Fibroblast of skin of abdomen (primary cell): ENCODE measurements at places on chromosomes 3 and 15.
A peak's percentile ranks its signal among the peaks of the same experiment; 100 is the strongest.

DNA sequence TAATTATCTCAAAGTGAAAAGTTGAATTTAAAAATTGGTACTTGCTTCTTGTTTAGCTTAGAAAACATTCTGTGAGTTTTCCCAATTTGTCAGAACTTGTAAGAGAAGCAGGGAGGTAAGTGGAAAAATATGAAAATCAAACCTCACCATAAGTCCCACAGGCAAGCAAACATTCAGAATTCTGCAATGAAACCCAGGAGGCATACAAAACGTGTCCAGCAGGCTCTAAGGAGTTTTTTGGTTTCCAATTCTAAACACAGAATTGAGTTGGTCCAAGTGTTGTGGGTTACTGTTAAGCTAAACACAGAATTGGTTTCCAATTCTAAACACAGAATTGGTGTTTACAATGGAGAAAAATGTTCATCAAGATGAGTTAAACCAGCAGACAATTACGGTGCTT lies 27.1 kb upstream of the ACKR4 start:
- no peak for DNase-seq

- peak; percentile 13 for DNase-seq
Measured at GRCh38 chr3:52801839-52802238, 7.2 kb downstream of the ITIH3 start.

- DNase-seq, result no peak
Measured at GRCh38 chr3:177484926-177485325, 287.6 kb upstream of the TBL1XR1 start.

DNA sequence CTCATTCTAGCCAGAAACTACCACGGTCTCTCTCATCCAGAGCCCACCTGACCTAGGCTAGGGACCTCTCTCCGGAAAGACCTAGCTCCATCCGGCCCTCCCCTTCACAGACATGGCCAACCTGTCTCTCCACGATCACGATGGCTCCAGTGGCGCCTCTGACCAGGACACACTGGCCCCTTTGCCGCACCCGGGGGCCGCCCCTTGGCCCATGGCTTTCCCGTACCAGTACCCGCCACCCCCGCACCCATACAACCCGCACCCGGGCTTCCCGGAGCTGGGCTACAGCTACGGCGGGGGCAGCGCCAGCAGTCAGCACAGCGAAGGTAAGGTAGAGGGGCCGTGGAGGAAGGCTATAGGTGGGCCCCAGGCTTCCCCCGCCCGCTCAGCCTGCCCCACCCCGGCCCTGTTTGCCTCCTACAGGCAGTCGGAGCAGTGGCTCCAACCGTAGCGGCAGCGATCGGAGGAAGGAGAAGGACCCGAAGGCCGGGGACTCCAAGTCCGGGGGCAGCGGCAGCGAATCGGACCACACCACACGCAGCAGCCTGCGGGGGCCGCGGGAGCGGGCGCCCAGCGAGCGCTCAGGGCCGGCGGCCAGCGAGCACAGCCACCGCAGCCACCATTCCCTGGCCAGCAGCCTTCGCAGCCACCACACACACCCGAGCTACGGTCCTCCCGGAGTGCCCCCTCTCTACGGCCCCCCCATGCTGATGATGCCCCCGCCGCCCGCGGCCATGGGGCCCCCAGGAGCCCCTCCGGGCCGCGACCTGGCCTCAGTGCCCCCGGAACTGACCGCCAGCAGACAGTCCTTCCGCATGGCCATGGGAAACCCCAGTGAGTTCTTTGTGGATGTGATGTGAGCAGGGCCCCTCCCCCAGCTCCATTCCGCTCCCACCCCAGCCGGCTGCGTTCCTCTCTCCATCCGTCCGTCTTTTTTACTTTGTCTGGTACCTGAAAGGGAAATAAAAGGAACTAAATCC lies 4.5 kb upstream of the AP2M1 start:
- DNase-seq, result no peak

GRCh38 chr3:74134831-74135230 lies 479.6 kb downstream of the CNTN3 start:
- peak; percentile 67 for DNase-seq

- DNase-seq, result no peak
Measured at GRCh38 chr3:39671600-39671999, 137.8 kb upstream of the MYRIP start.

DNA sequence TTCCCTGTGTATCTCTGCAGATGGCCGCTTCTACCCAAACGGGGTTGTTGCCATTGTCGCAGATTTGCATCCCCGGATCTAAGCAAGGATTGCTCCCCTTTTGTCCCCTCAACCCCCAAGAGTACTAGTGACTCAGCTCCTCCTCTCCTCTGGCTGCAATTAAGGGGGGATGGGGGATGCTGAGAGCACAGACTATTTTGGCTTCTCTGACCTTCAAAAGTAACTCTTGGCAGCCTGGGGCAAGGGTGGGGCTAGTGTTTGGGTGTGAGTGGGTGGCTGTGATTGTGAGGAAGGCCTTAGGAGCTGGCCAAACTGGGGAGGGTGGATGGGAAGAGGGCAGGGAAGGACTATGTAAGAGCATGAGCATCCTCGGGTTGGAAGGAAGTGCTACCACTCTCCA lies 1.2 kb upstream of the MAP1A start:
- DNase-seq, result no peak

- peak; percentile 84 for DNase-seq
Measured at GRCh38 chr3:100073714-100074307, 40.5 kb downstream of the FILIP1L start.

GRCh38 chr3:108110934-108111333 lies 20.1 kb upstream of the CD47 start:
- DNase-seq, result no peak

- DNase-seq, result peak; percentile 16
Measured at GRCh38 chr3:71497367-71497897, 86.1 kb downstream of the FOXP1 start.

GRCh38 chr3:140164922-140165590 lies 230.1 kb downstream of the CLSTN2 start:
- DNase-seq, result peak; percentile 29

GRCh38 chr3:66154444-66154861 lies 66.3 kb upstream of the SLC25A26 start:
- DNase-seq, result peak; percentile 17

DNA sequence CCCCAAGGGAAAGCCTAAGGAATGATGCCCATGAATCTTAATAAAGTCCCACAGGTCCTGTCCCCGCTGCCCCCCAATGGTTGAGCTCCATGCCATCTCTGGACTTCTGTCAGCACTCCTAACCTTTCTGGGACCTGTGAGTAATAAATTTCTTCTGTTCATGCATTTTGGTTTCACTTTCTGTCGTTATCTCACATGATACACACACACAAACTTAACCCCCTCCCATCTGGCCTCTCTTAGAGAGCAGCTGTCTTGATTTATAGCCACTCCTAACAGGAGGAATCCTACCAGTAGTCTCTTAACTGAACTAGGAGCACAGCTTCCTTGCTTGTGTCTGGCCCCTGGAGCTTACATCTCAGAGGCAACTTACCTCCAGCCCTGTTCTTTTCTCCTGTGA lies 82.7 kb upstream of the SELENOK start:
- DNase-seq, result no peak

DNA sequence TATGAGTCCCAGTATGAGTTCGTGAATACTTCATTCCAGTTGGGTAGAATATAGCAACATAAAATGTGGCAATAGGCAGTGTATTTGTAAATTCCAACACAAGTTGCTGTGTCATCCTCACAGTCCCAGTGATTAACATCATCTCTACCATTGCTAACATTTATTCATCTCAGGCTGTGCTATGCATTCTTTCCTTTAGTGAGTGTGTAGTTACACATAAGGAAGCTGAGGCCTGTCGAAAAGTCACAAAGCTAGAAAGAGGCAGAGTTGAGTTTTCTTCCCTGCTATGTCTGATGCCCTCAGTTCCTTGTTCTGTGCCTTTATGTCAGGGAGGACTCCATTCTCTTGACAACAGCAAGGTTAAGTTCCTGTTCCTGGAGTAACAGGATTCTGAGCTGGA lies 96.4 kb downstream of the FNDC3B start:
- DNase-seq, result peak; percentile 83

GRCh38 chr3:127015282-127016042 lies 32.5 kb downstream of the PLXNA1 start:
- DNase-seq, result no peak

DNA sequence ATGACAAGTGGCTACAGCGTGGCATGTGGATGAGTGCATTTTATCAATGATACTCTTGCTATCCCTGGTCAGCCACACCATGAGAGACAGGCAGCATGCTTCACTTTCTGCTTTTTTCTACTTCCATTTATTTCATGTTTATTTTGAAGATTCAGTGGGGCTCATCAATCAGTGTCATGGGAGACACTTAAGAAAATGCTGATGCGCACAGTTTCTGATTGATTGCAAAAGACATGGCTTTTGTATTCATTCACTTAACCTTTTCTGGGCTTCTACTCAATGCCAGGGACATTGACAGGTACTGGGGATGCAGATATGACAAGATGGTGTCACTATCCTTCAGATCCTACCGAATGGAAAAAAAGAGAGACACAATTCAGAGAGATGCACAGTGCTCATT lies 50.9 kb upstream of the CFAP161 start:
- DNase-seq, result no peak

- no peak for DNase-seq
Measured at GRCh38 chr3:52243791-52244628, 1.5 kb upstream of the PPM1M start.

GRCh38 chr15:65310431-65311137 lies 6.1 kb downstream of the RNU5B-1 start:
- no peak for DNase-seq

- peak; percentile 42 for DNase-seq
Measured at GRCh38 chr3:181637456-181637855, 74.3 kb upstream of the SOX2 start.

GRCh38 chr3:21979706-21980105 lies 228.7 kb upstream of the ZNF385D start:
- DNase-seq, result peak; percentile 65

GRCh38 chr3:190169243-190169642 lies 48.5 kb upstream of the P3H2 start:
- no peak for DNase-seq

GRCh38 chr3:122609798-122610559 lies 32.5 kb downstream of the PARP15 start:
- peak; percentile 79 for DNase-seq

DNA sequence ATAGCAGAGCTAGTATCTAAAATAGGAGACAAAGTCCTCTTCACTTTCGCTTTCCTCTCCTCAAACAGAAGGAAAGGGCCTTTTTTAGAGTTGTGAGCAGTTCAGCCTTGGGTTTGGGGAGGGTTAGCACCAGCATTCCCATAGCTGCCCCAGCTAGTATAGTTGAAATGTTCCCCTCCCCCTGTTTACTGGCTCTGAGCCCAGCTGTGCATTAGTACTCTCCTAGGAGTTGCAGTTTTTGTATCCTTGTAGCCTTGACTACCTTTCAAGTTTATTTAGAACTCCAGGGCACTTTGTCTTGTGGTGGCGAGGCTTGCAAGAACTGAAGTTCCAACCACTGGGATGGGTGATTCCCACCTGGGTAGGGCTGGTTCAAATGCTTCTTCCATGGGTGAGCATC lies 245.1 kb upstream of the NAALADL2 start:
- peak; percentile 12 for DNase-seq

DNA sequence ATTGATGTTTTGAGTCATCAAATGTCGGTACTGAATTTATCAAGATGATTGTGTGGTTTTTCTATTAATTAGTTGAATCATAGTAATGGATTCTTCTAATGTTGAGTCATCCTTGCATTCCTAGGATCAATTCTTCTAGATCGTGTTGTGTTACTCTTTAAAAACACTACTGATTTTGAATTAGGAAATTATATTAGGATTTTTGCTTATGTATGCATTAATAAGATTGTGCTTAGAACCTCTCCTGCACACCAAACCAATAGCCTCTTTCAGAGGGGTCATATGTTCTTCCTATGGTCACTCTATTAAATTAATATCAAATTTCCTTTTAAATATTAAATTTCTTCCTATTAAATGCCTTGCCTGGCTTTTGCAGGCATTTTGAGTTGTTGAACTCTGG lies 151.7 kb upstream of the TOPAZ1 start:
- DNase-seq, result no peak

DNA sequence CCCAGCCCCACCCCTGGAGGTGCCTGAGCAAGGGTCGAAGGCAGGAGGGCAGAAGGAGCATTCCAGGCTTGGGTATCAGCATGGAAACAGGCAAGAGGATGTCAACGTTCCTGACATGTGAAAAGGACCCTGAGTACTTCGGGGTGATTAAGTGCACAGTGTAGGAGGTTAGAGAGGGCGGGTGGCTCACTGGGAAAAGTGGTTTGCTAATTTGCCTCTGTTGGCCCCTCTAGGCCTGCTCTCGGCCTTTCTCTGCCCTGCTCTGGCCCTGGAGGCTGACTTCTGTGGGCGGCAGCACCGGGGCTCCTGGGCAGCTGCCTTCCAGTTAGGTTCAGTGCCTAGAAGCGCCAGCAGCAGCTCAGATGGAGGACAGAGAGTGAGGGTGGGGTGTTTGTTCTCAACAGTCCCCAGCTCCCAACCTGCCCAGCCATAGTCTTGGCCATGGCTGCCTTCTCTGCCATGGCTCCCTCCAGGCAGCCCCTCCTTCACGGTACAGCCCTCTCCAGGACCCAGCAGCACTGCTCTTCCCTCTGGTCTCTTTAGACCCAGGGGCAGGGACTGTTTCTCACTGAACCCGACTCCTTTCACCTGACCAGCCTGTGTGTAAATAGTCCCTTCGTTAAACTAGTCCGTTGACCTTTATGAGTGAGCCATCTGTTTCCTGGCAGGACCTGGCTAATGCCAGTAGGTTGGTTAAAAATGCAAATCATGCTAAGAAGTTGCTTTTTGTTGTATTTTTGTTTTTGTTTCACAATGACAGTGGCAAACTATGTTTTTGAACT lies 107.1 kb upstream of the TPM1 start:
- DNase-seq, result no peak

- DNase-seq, result peak; percentile 87
Measured at GRCh38 chr3:55333923-55334322, 153.2 kb downstream of the WNT5A start.

DNA sequence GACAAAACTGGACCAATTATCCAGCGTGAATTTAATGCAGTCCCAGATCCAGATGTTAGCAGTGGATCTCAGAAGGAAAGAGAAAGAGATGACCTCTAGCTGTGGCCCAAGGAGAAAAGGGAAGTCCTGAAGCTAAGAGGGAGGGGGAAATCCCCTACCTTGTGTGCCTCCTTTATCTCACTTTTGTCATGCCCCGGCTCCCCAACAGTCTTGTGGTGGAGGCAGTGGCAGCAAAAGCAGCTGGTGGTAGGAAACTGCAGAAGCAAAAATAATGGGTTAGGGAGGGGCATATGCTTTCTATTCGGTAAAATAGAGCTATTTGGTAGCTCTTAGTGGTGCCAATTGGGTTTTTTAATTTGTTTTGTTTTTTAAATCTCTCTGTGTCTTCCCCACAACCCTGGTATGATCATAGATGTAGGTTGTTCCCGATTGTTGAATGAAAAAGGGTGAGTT lies 56.5 kb downstream of the MCTP2 start:
- DNase-seq, result no peak

GRCh38 chr3:140499114-140499757 lies 178.6 kb upstream of the TRIM42 start:
- DNase-seq, result peak; percentile 23

DNA sequence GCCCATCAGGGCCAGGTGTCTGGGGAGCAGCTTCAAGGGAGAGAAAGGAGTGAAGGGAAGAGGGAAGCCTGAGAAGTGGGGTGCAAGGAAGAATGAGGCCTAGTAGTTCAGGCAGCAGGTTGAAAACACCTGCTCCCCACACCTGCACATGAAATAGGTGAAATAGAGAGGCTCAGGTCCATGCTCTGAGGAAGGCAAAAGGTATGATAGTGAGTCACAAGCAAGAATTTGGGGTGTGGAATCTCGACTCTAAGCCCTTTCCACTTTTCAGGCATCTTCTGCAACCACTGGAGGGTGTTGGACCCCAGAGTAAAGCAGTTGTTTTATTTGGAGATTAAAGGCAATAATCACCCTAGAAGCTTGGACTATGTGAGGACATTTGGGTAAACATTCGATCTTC lies 157.5 kb downstream of the CTNNB1 start:
- DNase-seq, result no peak

GRCh38 chr3:5226783-5227182 lies 39.3 kb downstream of the EDEM1 start:
- DNase-seq, result peak; percentile 42
